Stimulated activated CD8-positive, alpha-beta memory T cell treated with anti-CD3 and anti-CD28 coated beads, Interleukin-7, amount 100 ng/mL, for 1 hour (primary cell): ENCODE measurements at places on chromosomes 2 and 18.

GRCh38 chr18:73940721-73941120 is 206.9 kb downstream of the FBXO15 start:
- DNase-seq: no peak

DNA sequence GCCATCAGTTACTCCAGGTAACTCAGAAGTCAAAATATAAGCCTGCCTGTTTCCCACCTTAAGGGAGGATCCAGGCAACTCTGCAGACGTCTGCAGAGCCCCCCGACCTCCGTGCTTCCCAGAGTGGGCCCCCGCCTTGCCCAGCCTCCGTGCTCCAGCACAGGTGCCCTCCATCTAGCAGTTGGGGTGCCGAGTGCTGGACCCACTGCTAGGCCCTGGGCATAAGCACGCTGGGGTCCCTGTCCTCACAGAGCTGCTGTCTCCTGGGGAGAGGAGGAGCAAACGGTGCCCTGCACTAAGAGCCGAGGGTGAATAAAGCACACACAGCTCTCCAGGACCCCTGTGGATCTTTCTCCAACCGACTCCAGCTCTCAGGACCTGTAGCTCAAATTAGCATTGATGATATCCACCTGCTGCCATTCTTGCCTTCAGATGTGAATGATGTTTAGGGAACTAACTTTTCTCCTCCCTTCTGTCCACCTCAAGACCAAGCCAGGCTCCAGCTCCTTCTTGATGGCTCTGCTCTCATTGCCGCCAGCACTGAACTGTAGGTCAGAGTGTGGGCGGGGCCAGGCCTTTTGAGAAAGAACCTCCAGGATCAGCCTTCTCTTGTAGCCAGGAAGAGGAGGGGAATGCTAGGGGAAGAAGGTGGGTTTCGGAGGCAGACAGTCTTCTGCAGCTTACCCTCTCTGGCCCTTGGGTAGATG is 121.2 kb downstream of the SMAD7 start:
- DNase-seq: no peak

- DNase-seq: no peak
Measured at GRCh38 chr2:65370387-65371073, 61.9 kb downstream of the SPRED2 start.

DNA sequence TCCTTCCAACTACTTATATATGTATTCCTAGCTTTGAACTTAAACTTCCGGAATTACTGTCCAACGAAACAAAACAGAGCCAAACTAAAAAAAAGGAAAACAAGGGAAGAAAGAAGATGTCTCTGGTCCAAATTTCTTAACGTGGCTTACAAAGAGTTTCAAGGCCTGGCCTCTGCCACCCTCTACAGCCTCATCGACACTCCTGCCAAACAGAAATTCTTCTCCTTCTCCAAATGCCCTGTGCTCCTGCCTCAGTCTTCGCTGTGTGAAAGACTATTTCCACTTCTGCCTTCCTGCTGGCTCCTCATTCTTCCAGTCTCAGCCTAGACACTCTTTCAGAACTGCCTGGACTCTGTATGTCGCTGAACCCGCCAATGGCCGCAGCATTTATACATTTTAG is 249.2 kb downstream of the TXNL1 start:
- no peak for DNase-seq

GRCh38 chr18:3246635-3247239 is 864 bp upstream of the MYL12A start:
- no peak for DNase-seq

DNA sequence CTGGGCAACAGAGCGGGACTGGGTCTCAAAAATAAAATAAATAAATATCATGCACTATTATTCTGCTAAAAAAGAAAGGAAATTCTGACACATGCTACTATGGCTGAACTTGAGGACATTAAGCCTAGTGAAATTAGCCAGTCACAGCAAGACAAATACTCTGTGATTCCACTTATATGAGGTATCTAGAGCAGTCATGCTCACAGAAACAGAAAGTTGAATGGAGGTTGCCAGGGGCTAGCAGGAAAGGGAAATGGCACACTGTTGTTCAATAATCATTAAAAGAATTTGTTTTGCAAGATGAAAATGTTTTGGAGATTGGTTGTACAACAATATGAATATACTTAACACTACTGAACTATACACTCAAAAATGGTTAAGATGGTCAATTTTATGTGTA is 60.8 kb downstream of the NCKAP1 start:
- DNase-seq: no peak

DNA sequence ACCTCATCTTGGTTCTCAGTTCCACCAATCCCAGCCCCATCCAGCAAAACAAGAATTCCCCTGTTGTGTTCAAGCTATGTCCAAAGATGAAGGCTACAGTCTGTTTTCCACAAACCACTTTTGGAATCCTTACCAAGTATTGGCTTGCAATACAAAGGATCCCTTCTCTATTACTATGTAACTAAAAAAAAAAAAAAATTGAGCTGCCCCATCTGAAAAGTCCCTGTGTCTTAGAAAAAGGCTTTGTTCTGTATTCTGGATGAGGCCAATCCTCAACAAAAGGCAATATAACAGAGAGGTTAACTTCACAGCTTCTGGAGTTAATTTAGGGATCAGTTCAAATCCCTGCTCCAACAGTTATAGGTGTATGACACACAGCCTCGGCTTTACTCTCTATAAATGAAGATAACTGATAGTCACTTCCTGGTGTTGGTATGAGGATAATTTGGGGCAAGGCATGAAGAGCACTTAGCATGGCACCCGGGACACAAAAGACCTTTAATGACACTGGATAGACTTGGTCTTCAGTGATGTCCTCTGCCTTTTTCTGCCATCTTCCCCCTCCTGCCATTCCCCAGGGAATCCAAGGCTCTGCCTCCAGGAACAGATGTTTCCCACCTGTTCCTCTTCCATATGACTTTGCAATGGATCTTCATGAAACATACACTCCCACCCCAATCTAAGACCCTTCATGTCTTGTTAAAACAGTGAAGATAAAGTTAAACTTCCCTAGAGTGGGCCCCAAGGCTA is 61.2 kb upstream of the ATL2 start:
- no peak for DNase-seq

- no peak for DNase-seq
Measured at GRCh38 chr18:57057890-57058289, 89.0 kb upstream of the BOD1L2 start.

GRCh38 chr2:191965733-191966132 is 118.8 kb upstream of the CAVIN2 start:
- DNase-seq: no peak

- no peak for DNase-seq
Measured at GRCh38 chr2:231039294-231039664, 2.0 kb downstream of the C2orf72 start.

GRCh38 chr18:77481541-77481940 is 231.9 kb downstream of the GALR1 start:
- DNase-seq: no peak

- DNase-seq: no peak
Measured at GRCh38 chr2:235674812-235675211, 181.0 kb downstream of the AGAP1 start.

DNA sequence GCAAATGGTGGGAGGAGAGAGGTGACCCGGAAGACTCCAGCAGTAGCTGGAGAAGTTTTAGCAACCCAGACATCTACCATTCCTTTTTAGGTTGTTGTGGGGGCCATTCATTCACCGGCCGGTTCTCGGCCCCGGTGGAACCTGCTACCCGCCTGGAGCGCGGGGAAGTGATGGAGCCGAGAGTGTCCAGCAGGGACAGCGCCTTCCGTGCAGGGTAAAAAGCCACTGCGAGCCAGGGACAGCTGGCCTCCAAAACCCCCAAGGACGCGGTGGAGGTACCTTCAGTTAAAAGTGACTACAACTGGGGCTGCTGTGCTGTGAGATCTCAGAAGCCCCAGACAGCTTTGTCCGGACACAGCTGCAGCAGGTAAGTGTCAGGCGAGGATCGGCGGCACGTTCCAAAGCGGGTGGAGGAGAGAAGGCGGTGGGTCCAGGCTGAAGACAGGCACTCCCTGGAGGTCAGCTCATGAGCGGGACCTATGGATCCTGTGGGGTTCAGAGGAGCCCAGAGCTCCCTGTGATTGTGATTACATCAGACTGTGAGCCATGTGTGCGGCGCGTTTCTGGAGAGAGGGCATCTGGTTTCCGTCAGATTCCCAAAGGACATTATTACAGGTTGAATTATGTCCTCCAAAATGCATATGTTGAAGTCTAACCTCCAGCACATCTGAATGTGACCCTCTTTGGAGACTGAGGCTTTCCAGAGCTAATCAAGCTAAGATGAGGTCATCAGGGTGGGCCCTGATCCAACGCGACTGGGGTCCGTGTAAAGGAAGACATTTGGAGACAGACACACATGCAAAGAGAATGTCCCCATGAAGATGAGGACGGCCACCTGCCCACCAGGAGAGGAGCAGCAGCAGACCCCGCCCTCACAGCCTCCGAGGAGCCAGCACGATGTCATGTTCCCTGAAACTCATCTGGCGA is 276.3 kb downstream of the EIPR1 start:
- no peak for DNase-seq

DNA sequence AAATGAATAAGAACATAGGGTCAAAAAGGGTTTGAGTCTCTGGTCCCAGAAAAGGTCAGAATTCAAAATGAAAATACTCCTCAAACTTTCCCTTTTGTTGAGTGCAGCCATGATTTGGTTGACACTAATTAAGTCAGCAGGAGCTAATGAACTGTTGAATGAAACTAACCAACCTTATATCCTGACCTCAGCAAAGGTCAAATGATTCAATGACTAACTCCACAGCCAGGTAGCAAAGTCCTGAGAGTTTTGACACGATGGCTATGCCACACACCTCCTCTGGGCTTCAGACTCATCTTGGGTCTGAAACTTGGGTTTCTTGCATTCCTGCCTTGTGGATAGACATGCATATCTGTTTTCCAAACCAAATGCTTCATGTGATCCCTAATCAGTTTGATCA is 172.3 kb downstream of the INO80D start:
- no peak for DNase-seq

DNA sequence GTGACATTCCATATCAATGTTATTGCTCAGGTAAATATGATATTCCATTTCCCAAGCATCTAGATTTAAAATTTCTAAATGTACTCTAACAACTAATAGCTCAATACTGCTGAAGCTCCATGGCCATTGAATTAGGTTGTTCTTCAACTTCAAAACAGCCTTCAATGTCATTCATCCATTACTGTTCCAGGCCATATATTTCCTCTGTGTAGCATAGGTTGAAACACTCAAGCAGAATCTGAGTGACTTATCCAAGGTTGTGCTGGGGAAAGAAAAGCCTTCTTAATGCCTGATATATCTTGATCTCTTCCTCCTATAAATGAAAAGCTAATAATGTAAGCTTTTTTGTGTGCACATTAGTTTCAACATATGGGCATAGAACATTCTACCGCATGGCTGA is 142.1 kb upstream of the ARL4C start:
- no peak for DNase-seq
